ENCODE measurements at places on chromosomes 5 and 9.

GRCh38 chr5:88657906-88658775 lies 224.8 kb downstream of the MEF2C start:
- DNase-seq = no peak

DNA sequence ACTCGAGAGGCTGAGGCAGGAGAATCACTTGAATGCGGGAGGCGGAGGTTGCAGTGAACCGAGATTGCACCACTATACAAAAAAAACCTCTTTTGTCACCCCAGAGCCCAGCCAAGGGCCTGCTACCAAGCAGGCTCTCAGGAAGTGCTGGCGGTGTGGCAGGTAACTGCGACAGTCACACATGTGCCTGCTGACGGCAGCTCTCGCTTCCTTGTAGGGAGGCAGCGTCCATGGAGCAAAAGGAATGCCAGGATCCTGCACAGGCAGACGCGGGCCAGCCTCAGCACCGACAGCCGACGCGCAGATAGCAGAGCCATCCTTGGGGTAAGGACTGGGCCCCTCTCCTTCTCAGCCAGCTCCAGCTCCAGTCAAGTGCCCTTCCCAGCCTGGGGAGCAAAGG lies 3.9 kb downstream of the LRRC8A start:
- no peak for DNase-seq

GRCh38 chr9:14288433-14288832 lies 25.5 kb downstream of the NFIB start:
- DNase-seq = no peak

- no peak for DNase-seq
These were observed 84.1 kb downstream of the TLE1 start for GRCh38 chr9:81605170-81605670.

DNA sequence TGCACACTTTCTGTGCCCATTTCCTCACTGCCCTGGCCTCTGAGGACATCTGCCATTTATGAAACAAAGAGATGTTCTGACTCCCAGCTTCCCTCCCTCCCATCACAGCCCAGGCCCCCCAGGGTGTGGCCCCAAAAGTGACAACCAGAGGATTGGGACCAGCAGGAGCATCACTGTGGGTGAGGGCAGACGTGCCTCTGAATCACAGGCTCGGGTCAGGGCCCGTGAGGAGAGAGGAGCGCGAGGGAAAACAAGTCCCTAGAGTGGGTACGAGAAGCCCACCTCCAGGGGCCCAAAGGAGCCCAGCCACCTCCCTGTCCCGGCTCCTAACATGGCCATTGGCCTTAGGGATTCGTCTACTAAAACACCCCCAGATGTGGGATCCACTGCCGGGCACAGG lies 138.0 kb upstream of the FSTL4 start:
- DNase-seq = no peak

DNA sequence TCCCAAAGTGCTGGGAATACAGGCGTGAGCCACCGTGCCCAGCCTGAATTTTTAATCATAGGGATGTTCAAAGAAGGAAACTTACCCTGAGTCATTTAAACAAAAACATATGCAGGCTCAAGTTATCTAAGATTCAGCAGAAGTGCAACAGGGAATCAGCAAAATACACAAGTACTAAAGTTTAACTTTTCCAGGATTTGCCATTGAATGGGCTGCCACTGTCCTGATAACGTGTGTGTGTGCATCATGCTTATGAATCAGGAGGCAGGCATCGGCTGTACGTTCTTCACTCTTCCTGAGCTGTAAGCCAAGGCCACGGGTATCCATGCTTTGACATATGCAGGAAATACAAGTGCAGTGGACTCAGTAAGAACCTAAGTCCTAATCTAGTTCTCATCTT lies 48.8 kb upstream of the FST start:
- DNase-seq = no peak

DNA sequence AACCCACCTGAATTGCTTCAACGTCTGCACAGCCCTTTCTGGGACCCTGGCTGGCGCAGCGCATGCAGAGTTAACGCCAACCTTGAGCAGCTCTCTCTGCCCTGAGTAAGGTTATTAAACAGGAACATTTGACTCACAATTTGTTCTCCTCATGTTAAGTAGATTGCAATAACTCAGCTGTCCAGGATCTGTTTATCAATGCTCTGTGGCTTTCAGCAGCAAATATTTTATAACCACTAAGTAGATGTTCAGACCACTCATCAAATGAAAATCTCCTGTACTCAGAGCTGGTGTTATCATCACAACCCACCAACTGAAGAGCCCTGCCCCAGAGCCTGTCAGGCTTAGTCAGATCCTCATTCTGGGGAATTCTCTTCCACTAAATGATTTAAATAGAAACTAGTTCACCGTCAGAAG lies 403.0 kb downstream of the ZNF608 start:
- DNase-seq = peak; percentile 96

DNA sequence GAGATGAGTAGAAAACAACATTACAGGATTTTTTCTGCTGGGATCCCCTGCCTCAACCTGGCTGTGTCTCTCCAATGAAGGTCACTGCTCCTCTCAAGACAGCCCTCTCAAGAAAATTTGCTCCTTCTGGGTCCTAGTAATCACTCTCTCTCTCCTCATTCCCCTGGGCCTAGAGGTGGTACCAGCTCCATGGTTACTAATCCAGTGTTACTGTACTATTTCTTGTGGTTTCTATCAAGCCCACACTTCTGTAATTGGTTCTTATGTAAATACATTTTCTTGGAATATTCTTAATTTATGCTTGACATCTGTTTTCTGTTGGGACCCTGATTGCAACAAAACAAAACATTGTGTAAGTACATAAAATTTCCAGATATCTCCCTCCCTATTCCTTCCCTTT lies 123.8 kb upstream of the RORB start:
- no peak for DNase-seq

DNA sequence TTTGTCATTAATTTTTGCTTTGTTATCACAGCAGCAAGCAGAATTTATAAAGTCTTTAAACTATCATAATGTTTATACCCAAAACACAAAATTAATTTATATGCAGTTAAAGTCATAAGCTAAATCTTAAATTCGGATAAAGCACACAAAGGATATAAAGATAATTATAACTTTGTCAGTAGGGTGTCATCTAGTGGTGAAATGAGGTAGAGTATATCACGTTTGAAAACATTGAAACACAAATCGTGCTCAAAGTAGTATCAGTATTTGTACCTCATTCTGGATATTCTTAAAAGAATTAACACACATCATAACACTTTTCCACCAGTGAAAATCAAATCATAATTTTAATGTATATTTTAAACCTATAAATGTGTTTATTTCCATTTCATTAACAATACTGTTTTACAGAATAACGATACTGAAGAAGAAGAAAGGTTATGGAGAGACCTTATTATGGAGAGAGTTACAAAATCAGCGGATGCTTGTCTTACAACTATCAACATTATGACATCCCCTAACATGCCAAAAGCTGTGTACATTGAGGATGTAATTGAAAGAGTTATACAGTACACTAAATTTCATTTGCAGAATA lies 129.5 kb downstream of the NIPBL start:
- DNase-seq = no peak

GRCh38 chr5:59069438-59070079 lies 486.7 kb downstream of the RAB3C start:
- DNase-seq = peak; percentile 96

DNA sequence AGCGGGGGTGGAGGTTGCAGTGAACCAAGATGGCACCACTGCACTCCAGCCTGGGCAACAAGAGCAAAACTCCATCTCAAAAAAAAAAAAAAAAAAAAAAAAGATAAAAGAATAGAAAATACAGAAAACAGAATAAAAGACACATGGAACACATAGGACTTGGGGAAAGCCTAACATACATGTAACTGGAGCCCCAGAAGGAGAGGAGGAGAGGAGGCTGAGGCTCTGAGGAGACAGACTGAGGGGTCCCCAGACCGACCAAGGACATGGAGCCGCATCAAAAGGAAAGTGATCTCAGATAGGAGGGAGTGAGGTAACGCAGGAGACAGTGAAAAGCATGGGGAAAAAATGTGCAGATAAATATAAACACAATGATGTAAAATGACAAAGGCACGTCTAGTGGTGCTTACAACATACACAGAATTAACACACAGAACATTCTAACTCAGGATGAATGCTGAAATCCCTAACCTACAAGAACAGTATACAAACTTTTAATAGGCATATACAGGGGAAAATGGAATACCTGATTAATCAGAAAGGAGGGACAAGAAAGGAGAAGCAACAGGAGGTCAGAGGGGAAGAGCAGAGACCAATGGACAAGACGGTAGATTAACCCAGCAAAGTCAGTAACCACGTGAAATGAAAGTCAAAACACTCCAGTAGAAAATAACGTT lies 65.2 kb upstream of the UBAC1 start:
- no peak for DNase-seq

- no peak for DNase-seq
These were observed 107.7 kb downstream of the LIFR start for GRCh38 chr5:38448568-38449350.

DNA sequence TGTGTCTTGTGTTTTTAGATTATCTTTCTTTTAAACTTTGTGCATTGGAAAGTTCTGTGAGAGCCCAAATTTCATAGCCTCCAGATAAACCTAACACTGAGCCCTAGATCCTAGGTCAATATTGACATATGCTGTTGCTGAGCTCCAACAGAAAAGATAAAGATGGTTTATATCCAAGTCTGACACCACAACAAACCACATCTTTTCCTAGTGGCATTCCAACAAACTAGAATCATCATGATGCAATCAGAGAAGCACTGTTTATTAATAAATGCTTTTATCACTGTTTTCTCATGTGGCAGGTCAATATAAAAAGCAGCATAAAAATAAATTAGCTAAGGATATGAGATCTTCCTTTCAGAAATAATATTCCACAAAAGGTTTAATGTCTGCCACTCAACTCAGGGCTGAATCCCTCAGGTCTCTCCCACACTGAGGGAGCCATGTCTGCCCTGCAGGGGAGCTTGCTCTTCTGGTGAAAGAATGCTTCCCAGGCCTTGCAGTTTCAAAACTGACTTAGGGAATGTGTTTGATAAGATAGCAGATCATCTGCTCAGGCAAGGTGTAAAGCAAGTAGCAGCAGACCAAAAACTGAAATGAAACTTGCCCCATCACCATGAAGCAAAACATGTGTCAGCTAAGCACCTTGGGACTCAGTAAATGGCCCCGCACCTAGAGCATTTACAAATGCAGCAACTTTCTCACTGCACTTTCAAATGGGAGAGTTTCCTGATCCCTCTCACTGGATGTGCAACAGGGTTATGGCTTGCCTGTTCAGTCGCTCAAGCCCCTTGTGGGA lies 493.0 kb downstream of the AGTPBP1 start:
- DNase-seq = no peak

DNA sequence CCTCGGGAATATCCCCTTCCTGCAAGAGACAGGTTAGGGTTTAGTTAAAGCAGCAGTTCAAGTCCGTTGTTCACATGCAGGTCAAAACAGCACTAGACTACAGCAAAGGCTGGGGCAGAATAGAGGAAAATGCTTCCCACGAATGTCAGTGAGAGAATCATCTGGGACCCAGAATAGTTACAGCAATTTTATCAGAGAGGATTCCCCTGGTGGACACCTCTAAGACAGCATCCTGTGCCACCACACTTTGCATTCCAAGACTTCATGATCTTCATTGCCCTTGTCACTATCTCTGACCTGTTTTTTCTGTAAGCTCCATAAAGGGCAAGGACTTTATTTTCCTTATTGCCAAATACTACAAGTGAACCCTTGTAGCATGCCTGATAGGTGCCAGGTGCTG lies 12.9 kb downstream of the GRXCR2 start:
- no peak for DNase-seq

GRCh38 chr9:1008216-1008615 lies 31.8 kb downstream of the DMRT3 start:
- no peak for DNase-seq

DNA sequence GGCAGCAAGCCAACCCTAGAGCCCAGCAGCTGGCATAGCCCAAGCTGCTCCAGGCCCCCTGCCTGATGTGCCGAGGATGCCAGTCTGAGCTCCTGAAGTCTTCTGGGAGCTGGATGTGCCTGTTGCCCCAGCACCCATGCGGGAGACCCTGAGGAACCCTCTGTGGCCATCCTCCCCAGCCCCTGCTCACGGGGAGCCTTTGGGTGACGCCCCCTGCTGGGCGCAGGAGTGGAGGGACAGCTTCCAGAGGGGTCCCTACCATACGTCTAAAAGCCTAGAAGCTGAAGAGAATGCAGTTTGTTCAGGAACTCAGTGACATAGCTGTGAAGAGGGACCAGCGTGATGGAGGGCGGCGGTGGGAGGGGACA lies 33.1 kb upstream of the MVB12B start:
- DNase-seq = no peak

- no peak for DNase-seq
These were observed 163.0 kb downstream of the SMARCA2 start for GRCh38 chr9:2178034-2178734.

DNA sequence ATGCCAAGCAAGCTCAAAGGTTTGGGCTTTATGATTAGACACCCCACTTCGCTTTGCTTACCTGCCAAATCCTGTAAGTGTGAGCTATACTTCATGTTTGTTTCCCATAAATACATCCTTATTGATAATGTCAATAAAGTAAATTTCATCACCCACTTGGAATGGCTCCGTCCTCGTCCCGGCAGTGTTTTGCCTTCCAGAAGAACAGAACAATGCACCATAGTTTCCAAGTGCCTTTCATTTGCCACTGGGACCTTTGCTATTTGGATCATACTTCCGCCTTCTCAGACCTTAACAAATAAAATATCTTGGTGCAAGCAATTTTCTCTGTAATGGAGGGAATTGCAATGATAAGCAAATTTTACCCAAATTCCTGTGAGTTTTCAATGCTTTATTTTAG lies 229.3 kb downstream of the PIK3R1 start:
- no peak for DNase-seq

GRCh38 chr9:18976709-18977531 lies 56.1 kb downstream of the SAXO1 start:
- DNase-seq = peak; percentile 69

- no peak for DNase-seq
These were observed 30.7 kb downstream of the DHX29 start for GRCh38 chr5:55276771-55277170.

DNA sequence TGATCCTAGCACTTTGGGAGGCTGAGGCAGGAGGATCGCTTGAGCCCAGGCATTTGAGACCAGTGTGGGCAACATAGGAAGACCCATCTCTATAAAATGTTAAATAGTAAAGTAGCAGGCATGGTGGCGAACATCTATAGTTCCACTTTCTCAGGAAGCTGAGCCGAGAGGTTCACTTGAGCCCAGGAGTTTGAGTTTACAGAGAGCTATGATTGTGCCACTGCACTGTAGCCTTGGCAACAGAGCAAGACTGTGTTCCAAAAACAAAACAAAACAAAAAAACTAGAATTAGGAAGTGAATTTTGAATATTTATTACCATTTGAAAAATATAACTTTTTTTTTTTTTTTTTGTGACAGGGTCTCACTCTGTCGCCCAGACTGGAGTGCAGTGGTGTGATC lies 26.8 kb upstream of the PAX5 start:
- DNase-seq = no peak

GRCh38 chr9:80957801-80958200 lies 731.5 kb downstream of the TLE1 start:
- peak; percentile 36 for DNase-seq

- no peak for DNase-seq
These were observed 111.1 kb downstream of the RGS3 start for GRCh38 chr9:113574441-113575262.
